ENCODE measurements at places on chromosomes 4 and X. TPM values are rescaled to one million over a fixed set of nuclear protein-coding genes. Genes with fewer than 3 reads are reported as not detected.

DNA sequence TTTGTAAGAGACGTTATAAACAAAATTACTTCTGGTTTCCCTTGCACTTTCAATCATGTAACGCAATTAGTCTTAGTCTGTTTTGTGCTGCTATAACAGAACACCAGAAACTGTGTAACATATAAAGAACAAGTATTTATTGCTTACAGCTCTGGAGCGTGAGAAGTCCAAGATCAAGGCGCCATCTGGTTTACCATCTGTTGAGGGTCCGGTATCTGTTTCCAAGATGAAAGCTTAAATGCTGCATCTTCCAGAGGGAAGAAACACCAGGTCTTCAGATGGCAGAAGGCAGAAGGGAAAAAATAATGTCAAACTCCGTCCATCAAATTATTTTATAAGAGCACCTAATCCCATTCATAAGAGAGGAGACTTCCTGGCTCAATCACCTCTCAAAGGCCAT lies 474.1 kb downstream of the PDGFC start:
- no peak for DNase-seq

DNA sequence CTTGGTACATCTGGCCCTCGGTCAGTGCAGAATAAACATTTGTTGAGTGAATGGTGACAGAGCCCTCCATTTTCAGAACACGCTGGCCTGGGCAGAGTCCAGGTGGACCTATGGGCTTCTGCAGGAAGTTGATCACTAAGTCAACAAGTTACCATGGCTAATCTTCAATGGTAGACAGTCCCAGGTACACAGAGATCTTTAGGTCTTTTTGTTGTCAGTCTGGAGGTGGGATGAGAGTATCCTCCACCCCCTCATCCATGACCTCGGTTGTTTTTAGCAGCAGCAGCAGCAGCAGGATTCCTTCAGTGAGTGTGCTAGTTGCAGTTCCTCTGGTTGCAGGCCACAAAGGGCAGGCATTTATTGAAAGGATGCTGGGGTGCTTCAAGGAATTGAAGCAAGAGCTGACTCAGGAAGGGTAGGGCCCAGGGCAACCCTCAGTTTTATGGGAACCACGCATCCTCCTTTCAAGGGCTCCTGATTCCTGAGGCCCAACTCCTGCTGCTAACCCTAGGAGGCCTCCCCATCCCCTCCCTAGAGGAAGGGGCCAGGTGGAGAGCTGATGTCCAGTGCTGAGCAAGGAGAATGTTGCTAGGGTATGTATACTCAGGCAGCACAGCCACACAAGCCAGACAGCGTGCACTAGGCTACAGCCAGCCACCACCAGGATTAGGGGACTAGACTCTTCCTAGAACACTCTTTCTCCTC lies 1.7 kb upstream of the USP27X start:
- DNase-seq, result no peak

DNA sequence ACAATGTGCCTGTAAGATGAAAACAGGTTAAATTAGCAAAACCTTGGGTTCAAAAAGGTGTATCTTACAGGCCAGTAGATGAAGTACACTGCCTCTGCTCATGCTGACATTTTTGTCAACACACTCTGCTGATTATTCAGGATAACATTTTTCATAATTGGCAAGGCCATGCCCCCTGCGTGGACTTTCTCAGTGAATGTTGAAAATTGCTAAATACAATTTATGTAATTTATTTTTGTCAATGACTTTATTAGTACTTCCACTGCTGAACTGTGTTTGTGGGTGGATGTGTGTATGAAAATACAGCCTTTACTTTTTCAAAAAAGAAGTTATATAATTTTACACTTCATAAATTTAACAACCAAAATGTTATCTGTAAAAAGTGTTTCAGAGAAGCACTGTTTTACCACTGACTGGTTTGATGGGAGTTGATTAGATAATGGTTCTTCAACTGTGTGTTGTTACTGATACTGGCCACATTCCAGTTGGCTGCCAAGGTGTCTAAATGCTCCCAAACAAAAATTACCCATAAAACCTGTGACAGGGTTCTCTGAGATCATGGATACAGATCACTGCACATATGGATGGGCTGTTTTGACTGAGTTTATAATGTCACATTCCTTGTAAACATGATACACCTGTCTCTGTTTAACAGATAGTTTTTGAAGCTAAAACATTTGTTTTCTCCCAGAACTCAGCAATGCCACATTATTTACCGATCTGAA lies 151.9 kb upstream of the SLC7A11 start:
- no peak for DNase-seq

GRCh38 chrX:44178274-44179053 lies 165.0 kb downstream of the EFHC2 start:
- DNase-seq, result no peak

Gene VSIG4
- not detected for total RNA-seq
